ENCODE measurements at places on chromosomes 5 and 9. TPM values are rescaled to one million over a fixed set of nuclear protein-coding genes. Genes with fewer than 3 reads are reported as not detected.

DNA sequence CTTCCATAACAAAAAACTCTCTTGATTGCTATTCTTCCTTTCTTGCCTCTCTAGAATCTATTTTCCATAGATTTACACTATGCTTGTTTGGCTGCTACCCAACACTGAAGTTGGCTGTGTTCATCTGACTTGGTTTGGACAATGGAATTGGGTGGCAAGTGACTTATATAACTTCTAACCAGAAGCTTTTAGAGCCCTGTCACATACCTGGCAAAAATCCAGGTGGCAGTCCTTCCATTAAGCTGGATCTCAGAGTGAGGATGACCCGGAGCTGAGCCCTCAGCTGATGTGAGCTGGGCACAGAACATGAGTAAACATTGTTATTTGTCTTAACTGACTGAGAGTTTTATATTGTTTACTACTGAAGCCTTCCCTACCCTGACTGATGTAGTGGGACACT, 225.7 kb downstream of the TLR4 start:
- H3K27me3 ChIP-seq: no peaks in the 10 kb centered on the region
- no peak for DNase-seq
- no peak overlapping the region for H3K4me3 ChIP-seq
- H3K36me3 ChIP-seq: no peaks in the 10 kb centered on the region
- H3K27ac ChIP-seq: no peak overlapping the region
- H3K4me1 ChIP-seq: no peaks in the 10 kb centered on the region

The CLPTM1L gene
- total RNA-seq: 29.4 TPM

DNA sequence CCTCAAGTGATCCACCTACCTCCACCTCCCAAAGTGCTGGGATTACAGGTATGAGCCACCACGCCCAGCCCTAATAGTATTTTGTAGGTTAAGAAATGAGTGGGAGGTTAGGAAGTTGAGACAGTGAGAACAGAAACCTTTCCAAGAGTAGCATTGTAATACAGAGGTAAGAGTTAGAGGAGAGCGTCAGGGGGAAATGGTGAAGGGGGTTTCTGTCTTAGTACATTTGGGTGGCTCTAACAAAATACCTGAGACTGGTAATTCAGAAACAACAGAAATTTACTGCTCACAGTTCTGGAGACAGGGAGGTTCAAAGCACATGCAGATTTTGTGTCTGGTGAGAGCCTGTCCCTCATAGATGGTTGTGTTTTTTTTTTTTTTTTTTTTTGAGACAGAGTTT, 18.8 kb downstream of the SMIM3 start:
- peaks cover 3% of the 10 kb centered on the region for H3K36me3 ChIP-seq
- no peak overlapping the region for H3K27ac ChIP-seq
- no peak for DNase-seq
- H3K27me3 ChIP-seq: no peaks in the 10 kb centered on the region
- H3K4me3 ChIP-seq: no peak overlapping the region
- peaks cover 3% of the 10 kb centered on the region for H3K4me1 ChIP-seq

DNA sequence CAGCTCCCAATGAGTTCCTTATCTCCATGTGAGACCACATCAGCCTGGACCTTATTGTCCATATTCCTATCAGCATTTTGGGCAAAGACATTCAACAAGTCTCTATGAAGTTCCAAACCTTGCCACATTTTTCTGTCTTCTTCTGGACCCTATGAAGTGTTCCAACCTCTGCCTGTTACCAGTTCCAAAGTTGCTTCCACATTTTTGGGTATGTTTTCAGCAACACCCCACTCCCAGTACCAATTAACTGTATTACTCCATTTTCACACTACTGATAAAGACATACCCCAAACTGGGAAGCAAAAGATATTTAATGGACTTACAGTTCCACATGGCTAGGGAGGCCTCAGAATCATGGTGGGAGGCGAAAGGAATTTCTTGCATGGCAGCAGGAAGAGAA, 548.5 kb downstream of the CHSY3 start:
- DNase-seq: no peak
- no peaks in the 10 kb centered on the region for H3K27me3 ChIP-seq
- no peaks in the 10 kb centered on the region for H3K36me3 ChIP-seq
- no peak overlapping the region for H3K4me3 ChIP-seq

The ANGPTL2 gene
- total RNA-seq: 9.1 TPM

DNA sequence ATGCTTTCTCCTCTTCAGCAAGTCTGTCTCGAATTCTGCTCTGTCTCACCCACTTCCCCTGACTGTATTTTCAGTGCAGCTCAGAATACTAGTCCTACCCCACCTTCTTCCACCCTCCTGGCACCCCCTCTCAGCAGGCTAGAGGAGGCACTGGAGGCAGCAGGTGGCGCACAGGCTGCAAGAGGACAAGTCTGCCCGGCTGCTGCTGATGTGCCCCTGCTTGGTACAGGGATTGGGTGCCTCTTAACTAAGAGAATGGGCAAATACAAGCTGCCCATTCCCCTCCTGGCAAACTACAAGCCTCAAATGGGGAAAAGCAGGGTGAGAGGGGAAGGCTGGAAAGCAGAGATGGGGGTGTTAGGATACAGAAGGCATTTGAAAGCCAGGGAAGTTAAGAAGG, 5.1 kb downstream of the TLN1 start:
- H3K27me3 ChIP-seq: no peaks in the 10 kb centered on the region
- DNase-seq: no peak
- no peak overlapping the region for H3K4me3 ChIP-seq
- peak overlapping the region; percentile 89 for H3K27ac ChIP-seq
- H3K4me1 ChIP-seq: peaks cover 50% of the 10 kb centered on the region

DNA sequence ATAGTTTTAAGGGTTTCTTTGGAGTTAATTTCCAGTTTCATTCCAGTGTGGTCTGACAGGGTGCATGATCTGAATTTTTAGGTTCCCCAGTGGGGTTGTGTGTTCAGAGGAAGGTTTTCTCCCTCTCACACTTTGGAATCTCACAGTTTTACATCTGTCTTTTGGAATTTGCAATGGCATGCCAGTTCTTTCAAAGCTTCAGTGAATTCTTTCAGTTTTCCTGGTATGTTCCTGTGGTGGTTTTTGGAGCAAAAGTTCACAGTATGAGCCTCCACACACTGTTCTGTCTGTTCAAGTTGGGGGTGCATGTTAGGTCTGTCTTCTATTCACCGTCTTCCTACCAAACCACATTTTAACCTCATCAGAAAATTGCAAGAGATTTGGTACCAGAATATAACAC, 624.2 kb downstream of the KCTD16 start:
- DNase-seq: no peak
- no peaks in the 10 kb centered on the region for H3K36me3 ChIP-seq
- H3K4me1 ChIP-seq: no peaks in the 10 kb centered on the region
- H3K27ac ChIP-seq: no peak overlapping the region
- no peaks in the 10 kb centered on the region for H3K27me3 ChIP-seq

GRCh38 chr5:159073026-159073425, 26.7 kb downstream of the EBF1 start:
- peak overlapping the region; percentile 20 for H3K27ac ChIP-seq
- H3K4me3 ChIP-seq: no peak overlapping the region
- H3K36me3 ChIP-seq: no peaks in the 10 kb centered on the region
- no peaks in the 10 kb centered on the region for H3K4me1 ChIP-seq

- H3K27ac ChIP-seq: no peak overlapping the region
- DNase-seq: no peak
- H3K36me3 ChIP-seq: no peaks in the 10 kb centered on the region
- H3K4me1 ChIP-seq: peaks cover 24% of the 10 kb centered on the region
- no peaks in the 10 kb centered on the region for H3K27me3 ChIP-seq
These were observed 2.1 kb downstream of the CA9 start for GRCh38 chr9:35675732-35676392.

GRCh38 chr5:77225531-77225930, 15.1 kb downstream of the PDE8B start:
- no peaks in the 10 kb centered on the region for H3K36me3 ChIP-seq
- no peak overlapping the region for H3K4me3 ChIP-seq

The SLC45A2 gene
- not detected for total RNA-seq

The TOR1B gene
- 22.3 TPM for total RNA-seq

GRCh38 chr9:114299286-114300152, 23.4 kb upstream of the ORM1 start:
- no peak overlapping the region for H3K27ac ChIP-seq
- peaks cover 11% of the 10 kb centered on the region for H3K36me3 ChIP-seq
- H3K4me3 ChIP-seq: no peak overlapping the region
- no peaks in the 10 kb centered on the region for H3K27me3 ChIP-seq

The CMYA5 gene
- total RNA-seq: 3,049 TPM

GRCh38 chr9:23638011-23638410, 188.0 kb downstream of the ELAVL2 start:
- no peak overlapping the region for H3K27ac ChIP-seq
- H3K27me3 ChIP-seq: no peaks in the 10 kb centered on the region
- H3K4me1 ChIP-seq: no peaks in the 10 kb centered on the region
- no peaks in the 10 kb centered on the region for H3K36me3 ChIP-seq
- H3K4me3 ChIP-seq: no peak overlapping the region

The SLC1A3 gene
- 22.0 TPM for total RNA-seq

- H3K27me3 ChIP-seq: no peaks in the 10 kb centered on the region
- no peaks in the 10 kb centered on the region for H3K4me1 ChIP-seq
- no peaks in the 10 kb centered on the region for H3K36me3 ChIP-seq
- H3K4me3 ChIP-seq: no peak overlapping the region
- no peak overlapping the region for H3K27ac ChIP-seq
These were observed 731.5 kb downstream of the TLE1 start for GRCh38 chr9:80957801-80958200.

DNA sequence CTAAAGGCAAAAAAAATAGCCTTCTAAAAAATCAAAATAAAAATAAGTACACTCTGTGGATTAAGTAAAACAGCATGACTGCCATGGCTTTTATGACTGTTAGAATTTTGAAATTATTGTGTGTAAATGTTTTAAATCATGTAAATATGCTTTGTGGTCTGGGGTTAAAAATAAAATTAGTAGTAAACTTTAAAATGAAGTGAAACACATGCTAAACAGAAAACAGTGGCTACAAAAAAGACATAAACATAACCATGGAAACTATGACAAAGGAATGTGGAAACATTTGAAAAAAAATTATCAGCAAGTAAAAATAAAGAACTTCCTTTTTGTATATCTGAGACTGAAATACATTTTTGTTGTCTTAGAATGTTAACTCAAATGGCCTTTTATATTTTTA, 134.5 kb upstream of the SPEF2 start:
- H3K27ac ChIP-seq: no peak overlapping the region
- no peaks in the 10 kb centered on the region for H3K4me1 ChIP-seq
- no peaks in the 10 kb centered on the region for H3K36me3 ChIP-seq

DNA sequence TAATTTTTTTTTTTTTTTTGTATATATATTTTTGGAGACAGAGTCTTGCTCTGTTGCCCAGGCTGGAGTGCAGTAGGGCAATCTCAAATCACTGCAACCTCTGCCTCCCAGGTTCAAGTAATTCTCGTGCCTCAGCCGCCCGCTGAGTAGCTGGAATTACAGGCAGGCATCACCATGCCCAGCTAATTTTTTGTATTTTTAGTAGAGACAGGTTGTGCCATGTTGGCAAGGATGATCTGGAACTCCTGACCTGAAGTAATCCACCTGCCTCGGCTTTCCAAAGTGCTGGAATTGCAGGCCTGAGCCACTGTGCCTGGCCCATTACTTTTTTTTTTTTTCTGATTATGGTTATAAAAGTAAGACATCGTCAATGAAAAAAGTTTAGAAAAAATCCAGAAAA, 84.0 kb upstream of the LMNB1 start:
- no peaks in the 10 kb centered on the region for H3K27me3 ChIP-seq
- H3K4me3 ChIP-seq: no peak overlapping the region
- H3K36me3 ChIP-seq: no peaks in the 10 kb centered on the region
- H3K27ac ChIP-seq: no peak overlapping the region

DNA sequence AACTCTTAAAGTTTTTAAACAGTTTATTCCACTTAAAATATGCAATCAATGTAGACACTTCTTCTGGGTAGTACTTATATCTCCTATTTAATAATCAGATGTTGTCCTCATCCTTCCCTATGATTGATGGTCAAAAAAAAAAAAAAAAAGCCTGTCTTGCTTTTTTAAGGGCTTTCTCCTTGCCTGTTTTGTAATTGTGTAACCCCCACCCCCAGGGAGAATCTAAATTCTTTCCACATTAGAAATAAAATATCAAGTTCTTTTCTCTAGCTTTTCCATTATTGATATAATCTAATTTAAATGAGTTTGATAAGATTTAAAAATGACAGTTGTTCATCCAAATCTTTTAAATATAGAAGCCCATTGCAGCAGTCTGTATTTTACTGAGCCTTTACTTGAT, 119.7 kb downstream of the CHSY3 start:
- no peak overlapping the region for H3K4me3 ChIP-seq
- no peaks in the 10 kb centered on the region for H3K36me3 ChIP-seq
- no peak for DNase-seq
- peaks cover 5% of the 10 kb centered on the region for H3K4me1 ChIP-seq

- no peak for DNase-seq
- no peak overlapping the region for H3K4me3 ChIP-seq
- H3K27ac ChIP-seq: no peak overlapping the region
- H3K4me1 ChIP-seq: no peaks in the 10 kb centered on the region
These were observed 18.3 kb upstream of the MLLT3 start for GRCh38 chr9:20640331-20641187.

The ANKRD18B gene
- total RNA-seq: not detected

DNA sequence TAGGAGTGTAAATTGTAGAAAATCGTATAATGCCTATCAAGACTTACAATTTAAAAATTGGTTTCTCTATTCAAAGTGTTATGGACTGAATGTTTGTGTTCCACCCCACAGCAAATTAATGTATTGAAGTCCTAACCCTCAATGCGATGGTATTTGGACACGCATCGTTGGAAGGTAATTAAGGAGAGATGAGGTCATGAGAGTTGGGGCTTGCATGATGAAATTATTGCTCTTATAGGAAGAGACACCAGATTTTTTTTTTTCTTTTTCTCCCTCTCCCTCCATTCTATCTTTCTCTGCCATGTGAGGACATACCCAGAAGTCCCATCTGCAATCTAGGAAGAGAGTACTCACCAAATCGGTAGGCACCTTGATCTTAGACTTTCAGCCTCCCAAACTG, 189.2 kb downstream of the MAN2A1 start:
- H3K36me3 ChIP-seq: no peaks in the 10 kb centered on the region
- no peaks in the 10 kb centered on the region for H3K27me3 ChIP-seq
- no peak overlapping the region for H3K4me3 ChIP-seq
- DNase-seq: no peak
- H3K27ac ChIP-seq: no peak overlapping the region

DNA sequence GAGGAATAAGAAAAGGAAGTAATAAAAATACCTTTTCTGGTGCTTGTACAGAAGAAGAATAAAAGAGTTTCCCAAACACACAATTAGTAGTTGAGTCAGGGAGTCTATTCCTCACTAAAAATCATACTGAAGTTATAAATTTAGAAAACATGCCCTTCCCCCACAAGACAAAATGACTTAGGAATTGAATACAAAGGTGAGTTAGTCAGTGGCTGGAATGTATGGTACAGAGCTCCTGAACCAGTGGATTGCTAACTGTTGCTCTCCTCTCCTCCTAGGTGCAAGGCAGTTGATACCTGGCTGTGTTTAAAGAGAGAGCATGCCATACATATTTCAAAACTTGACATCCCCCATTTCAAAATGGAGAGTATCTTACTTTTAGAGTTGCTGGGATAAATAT, 1.9 kb downstream of the GDA start:
- H3K27me3 ChIP-seq: no peaks in the 10 kb centered on the region
- H3K27ac ChIP-seq: peak overlapping the region; percentile 21
- no peak for DNase-seq
